ENCODE measurements at places on chromosomes 6 and 20.

DNA sequence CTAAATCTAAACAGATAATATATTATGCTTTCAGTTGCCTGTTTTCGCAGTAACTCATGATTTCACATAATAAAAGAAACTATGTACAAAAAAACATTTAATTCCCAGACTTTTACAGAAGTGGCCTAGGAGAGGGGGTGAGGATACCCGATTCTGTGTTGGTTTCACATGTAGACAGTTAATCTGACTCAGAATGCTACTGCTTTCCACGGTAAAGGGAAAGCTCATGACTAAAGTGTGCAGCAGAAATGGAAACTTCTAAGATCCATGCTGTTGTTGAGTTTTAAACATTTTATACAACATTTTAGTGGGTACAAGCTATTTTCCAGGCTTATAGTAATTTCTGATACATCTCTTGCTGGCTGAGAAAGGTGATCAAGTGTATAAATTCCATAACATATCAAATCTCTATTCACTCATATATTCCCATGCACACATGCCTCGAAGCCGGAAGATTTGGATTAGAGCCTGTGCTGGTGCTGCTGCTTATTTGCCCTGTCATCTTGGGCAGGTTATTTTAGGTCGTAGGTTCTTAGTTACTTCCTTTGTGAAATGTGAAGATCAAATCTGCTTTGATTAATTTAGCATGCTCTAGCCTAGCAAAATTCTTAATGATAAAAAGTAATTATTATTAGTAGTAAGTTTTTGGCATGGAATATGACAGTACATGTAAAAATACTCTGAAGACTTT is 896.7 kb upstream of the MAP3K7 start:
- no peak for DNase-seq

GRCh38 chr6:138374815-138375214 is 2.9 kb upstream of the SMIM28 start:
- no peak for DNase-seq

DNA sequence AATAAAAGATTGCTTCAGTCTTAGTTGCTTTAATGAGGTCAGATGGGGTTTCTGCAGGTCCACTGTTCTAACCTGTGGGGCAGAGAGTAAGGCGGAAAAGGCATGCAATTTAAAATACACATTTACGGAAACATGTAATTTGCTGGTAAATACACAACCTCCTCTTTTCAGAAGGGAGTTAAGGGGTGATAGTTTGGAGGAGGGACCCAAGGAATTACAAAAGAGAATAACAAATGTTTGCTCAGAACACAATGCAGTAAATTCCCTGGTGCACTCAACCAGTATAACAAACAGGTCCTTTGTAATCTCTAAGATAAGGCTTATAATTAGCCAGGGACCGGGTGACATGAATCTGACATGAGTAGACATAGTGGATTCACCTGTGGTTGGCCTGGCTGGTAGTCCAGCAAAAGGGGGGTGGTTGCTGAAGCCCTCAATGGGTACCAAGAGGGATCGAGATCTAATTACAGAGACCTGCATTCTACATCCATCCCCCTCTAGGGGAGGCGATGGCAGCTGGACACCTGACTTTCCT is 295.1 kb downstream of the PHACTR1 start:
- DNase-seq = no peak

- DNase-seq = no peak
Measured at GRCh38 chr6:51489133-51489532, 598.3 kb downstream of the PKHD1 start.

DNA sequence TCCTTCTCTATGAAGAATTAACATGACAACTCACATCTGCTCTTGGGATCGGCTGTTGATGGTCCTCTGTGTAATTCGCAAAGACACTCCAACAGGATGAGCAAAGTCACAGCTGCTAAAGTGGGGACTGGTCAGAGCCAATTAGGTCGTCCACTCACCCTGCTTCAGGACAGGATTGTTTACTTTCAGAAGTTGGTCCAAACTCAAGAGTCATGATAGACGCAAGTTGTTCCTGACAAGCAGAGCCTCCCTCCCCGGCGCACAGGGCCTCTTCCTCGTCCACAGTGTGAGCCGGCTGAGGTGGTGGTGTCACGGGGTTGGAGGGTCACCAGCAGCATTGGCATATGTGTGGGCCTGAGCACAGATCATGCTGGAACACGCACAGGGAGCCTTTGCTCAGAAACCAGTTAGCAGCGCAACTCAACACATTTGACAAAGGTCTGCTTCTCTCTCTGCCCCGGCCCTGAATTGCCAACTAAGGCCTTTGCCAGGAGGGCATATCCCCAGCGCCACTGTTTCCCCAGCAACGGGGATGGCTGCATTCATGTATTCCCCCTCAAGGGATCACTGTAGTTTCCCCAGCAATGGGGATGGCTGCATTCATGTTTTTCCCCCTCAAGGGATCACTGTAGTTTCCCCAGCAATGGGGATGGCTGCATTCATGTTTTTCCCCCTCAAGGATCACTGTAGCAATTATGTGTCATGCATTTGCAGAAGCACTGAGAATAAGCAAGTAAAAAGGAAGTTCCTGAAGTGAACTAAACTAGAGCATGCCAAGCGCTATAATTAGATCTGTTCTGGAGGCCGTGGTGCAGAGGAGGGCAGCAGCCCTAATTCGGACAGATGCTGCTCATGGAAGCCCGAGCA is 111.7 kb downstream of the THBS2 start:
- no peak for DNase-seq

GRCh38 chr6:3740551-3741476 is 10.7 kb downstream of the PXDC1 start:
- DNase-seq = no peak

DNA sequence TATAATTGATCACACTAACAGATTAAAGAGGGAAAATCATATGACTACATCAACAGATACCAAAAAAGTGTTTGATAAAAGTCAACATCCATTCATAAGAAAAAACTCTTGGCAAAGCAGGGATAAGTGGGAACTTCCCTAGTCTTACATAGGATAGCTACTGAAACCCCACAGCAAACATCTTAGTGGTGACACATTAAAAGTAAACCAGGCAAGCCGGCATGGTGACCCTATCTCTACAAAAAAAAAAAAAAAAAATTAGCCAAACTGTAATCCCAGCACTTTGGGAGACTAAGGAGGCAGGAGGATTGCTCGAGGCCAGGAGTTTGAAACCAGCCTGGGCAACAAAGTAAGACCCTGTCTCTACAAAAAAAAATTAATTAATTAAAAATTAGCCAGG is 13.8 kb upstream of the CCND3 start:
- no peak for DNase-seq

DNA sequence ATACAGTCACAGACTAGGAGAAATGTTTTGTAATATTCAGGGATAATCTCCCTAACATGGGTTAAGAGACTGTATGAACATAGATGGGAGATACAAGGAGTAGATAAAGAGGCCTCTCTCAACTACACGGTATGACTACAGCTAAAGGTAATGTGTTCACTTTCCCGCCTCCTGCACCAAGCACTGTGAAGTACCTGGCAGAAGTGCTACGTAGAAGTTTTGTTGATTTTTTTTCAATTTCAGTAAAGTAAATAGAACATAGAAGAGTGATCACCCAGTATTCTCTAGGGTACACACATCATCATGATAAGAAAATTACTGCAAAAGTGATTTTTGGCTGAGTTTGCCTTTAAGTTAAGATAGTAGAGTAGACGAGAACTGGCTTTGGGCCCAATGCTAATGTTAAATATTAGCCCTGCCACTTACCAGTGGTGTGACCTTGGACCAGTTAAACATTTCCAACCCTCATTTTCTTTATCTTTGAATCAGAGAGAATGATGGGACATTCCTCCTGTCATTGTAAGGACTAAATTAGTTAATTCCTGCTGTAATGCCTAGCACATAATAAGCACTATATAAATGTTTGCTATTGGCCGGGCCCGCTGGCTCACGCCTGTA is 183.6 kb downstream of the COL9A1 start:
- no peak for DNase-seq

GRCh38 chr6:155678361-155678760 is 222.7 kb upstream of the NOX3 start:
- DNase-seq = no peak

DNA sequence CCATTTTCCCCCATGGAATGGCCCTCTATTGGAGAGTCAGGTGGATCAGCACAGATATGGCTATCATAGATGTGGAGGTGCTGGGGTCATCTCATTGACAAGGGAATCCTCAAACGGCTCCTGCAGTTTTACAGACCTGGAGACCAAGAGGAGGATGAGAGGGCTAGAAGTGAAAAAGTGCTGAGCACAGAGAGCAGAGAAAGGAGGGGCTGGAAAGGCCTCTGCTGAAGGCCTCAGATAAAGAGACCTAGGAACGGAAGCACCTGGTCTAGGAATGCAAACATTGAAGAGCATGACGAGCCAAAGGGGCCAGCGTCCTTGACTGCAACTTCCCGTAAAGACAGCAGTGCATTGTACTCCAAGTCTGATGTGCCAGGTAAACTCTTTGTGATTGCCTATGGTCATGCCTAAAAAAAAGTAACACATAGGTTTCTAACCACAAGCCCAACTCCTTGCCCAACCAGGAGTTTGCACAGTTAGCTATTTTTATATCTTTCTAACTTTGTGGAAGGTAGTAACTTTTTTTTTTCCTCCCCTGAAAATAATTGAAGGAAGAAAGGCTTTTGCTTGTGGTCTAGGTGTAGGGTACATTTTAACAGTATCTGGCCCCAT is 15.2 kb downstream of the RSPH4A start:
- no peak for DNase-seq

DNA sequence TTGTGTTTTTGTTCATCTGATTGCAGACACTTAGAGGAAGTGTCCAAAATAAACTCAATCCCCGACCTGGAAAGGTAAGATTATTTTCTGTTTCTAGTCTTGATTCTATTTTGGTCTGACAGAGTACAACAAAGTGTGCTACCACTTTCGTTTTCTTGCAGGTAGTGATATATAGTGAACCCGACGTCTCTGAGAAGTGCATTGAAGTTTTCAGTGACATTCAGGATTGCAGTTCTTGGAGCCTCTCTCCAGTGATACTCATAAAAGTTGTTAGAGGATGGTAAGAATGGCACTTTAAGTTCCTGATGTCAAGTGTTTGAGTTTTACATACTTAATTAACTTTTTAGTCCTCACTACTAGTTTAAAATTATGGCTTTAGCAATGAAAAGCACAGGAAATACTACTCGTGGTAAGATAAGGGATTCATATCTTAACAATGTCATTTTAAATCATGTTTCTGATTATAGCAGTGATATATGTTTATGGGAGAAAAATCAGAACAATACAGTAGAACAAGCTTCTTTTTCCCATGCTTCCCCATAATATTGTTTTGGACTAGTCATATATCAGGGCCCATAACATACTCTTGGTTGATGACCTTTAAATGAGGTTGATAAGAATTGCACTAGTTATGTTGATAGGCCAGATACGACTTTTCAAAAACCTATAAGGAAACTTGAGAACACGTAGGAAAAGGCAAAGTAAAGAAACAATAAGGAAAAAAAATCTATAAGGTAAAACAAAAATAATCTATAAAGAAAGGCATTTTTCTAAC is 104.0 kb downstream of the RTN4IP1 start:
- DNase-seq = no peak

GRCh38 chr6:41687501-41688175 is 47.8 kb downstream of the TFEB start:
- DNase-seq = no peak

GRCh38 chr20:36818861-36819260 is 45.3 kb upstream of the DSN1 start:
- DNase-seq = no peak

DNA sequence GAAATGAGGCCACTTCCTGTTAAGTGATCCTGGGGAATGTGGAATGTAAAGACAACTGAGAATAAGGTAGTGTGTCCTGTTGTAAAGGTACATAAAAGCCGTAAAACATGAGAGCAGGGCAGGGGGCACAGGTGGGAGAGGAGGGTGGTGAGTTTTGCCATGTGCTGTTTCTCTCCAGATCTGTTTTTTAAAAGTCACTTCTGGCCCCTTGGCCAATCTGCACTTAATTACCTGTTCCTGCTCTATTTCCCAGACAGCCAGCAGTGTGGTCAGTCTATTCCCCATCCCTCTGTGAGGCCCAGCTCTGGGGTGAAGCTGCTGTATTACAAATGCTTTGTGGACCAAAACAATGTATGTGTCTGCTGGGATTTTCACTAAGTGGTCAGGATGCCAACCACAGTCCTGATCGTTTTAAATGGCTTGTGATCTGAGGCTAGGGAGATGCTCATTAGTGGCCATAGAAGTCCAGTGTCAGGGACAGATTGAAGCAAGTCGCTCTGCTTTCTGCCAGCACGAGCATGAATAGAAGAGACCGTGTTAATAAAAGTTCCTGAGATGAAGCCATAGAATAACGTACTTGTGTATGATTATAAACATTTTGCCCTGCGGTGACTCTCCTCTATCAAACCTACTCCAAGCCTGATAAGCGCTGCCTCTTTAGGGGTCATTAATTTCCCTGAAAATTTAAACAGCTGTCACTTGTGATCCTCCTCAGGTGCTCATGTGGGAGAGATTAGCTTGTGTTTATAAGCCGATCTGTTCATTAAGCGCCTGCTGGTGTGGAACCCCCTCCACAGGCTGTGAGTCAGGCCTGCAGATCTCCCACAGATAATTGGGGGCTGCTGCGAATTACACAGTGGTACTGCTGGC is 111.8 kb upstream of the CENPW start:
- no peak for DNase-seq

DNA sequence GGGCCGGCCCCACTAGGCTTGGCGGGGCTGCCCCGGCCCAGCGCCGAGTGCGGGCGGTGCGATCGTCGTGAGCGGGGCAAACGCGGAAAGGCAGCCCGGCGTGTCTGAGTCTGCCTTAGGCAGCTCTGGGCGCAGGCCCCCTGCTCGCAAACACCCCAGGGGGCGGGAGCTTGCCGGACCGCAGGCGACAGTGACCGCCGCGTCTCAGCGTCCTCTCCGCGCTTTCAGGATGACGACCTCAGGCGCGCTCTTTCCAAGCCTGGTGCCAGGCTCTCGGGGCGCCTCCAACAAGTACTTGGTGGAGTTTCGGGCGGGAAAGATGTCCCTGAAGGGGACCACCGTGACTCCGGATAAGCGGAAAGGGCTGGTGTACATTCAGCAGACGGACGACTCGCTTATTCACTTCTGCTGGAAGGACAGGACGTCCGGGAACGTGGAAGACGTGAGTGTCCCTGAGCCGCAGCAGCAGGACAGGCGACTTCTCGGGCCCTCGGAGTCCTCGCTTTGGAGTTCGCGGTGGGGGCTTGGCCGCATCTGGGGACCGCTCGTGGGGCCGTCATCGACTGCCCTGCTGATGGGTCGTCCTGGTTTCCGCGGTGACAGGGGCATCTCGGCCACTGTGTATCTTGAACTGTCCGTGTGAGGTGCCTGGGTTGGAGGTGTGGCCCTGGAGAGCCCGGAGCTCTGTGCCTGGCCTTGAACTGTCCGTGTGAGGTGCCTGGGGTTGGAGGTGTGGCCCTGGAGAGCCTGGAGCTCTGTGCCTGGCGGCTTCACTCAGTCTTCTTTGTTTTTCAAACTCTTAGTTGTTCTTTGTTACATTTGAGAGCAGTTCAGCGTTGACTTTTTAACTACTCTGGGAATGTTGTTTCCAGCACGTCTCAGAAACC is 786 bp downstream of the ADRM1 start:
- DNase-seq = no peak

DNA sequence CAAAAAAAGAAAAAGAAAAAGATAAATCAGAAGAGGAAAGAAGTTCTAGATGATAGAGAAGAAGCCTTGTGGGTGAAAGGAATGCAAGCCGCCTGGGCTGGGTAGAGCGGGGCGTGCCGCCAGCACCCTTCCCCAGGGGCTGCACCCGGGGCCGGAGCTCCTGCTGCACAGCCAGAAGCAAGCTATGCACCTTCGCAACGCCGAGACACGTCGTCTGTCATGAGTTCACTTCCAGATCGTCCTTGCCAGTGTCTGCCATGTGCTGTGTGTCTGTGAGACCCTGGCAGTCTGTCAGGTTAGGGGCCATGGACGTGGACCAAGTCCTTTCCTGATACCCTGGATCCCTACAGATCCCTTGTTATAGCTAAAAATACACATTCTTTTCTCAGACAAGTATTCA is 25.5 kb upstream of the ADRM1 start:
- DNase-seq = no peak
